ENCODE measurements at places on chromosomes 6 and 20.

DNA sequence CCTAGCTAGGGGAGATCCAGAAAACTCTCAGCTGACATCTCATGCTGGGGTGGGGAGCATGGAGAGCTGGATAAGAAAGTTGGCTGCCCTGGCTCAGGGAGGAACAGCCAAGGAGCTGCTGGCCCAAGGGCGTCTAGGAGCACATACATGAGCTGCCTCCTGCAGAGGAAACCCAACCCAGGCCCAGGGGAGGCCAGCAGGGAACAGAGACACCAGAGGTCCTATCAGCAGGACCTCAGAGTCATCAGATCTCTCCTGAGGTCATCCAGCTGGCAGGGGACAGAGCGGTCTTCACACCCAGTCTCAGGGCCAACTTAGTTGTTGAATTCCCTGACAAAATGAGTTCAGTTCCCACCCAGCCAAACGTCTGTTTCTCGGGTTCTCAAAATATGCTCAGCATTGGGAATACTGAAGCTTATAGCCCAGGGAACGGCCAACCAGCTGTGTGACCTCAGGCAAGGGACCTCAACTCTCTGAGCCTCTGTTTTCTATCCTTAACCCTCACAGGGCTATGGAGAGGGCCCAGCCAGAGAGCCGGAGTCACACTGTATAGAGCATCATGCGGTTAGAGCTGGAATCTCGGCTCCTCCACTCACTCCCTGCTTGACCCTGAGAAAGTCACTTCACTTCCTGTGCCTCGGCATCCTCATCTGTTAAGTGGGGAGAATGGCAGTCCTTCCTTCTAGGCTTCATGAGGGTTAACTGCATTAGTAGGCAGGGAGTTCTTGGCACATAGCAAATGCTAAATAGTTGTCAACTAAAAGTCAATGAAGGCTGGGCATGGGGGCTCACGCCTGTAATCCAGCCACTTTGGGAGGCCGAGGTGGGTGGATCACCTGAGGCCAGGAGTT is 13.8 kb downstream of the ADA start:
- DNase-seq: no peak

GRCh38 chr6:168285456-168285855 is 34.1 kb downstream of the DACT2 start:
- DNase-seq: no peak

GRCh38 chr20:36261389-36262105 is 25.3 kb downstream of the AAR2 start:
- DNase-seq: no peak

DNA sequence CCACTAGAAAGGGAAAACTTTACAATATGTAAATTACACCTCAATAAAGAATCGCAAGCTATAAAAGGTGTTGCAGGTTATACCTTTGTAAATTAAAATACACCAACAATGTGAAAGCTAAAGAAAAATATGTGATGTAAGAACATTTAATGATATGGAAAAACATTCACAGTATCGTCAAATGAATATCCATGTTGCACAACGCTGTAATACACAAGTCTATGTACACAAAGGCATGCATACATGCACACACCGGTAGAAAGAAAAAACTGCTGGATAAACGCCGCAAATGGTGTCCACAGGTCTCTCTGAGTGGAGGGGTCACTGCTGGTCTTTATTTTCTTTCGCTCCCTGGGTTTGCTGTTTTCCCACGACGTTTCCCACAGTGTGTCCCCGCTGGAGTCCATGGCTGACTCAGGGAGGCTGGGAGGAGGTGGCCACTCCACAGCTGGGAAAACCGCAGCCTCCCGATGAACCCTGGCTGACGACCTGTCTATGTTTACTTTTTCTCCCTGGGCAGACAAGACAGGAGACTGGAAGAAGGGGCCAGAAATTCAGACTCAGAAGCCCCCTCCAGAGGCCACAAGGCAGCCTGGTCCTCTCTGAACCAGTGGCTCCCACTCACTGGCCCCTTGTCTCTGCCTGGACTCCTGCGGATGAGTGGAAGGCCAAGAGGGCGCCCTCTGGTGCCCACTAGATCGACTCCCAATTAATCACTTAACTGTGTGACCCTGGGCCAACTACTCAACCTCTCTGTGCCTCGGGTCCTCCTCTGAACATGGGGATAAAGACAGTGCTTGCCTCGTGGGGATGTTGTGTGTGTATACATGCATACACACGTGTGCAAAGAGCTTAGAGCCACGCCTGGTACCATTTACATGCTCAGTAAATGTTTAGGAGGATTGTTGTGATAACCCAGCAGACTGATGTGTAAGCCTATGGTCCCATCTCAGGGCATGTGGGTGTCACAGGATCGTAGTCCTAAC is 12.8 kb upstream of the BPI start:
- DNase-seq: no peak

- DNase-seq: no peak
Observed at GRCh38 chr6:19712012-19712688, 125.0 kb upstream of the ID4 start.

DNA sequence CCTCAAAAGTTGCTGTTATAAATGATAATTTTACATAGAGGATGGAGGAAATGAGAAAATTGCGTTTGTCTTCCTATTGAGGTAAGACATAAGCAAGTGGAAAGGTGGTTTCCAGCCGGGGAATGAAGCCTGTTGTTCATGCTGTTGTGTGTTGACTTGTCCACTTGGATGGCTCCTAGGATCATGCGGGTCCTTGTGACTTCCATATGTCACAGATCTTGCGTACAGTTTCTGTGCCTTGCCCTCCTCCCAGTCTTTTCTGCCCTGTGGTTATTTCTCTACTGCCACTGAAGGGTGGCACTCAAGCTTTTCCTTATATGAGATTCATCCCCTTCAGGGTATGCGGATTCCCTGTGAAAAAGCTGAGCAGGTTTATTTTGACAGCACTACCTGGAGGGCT is 116.6 kb downstream of the CARMIL1 start:
- DNase-seq: no peak

GRCh38 chr6:167148021-167148420 is 9.8 kb downstream of the GPR31 start:
- no peak for DNase-seq

DNA sequence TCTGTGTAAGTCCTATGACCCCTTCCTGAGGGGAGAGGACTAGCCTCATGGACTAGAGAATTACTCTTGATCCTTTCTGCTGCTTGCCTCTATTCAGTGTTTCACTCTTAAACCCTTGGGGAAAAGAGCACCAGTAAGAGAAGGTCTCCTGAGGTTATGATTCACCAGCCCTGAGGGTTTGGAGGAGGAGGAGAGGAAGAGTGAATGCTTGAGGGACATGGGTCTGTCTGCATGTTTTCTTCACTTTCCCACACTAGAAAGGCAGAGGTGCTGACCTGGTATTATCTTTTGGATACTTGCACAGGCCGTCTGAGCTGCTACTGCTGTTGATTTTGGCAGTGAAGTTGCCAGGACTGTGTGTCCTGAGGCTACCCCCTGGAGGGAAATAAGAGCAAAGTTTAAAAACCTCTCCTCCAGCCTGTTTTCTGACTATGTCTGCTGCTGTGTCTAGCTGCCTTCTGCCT is 78.3 kb downstream of the CD109 start:
- DNase-seq: no peak

DNA sequence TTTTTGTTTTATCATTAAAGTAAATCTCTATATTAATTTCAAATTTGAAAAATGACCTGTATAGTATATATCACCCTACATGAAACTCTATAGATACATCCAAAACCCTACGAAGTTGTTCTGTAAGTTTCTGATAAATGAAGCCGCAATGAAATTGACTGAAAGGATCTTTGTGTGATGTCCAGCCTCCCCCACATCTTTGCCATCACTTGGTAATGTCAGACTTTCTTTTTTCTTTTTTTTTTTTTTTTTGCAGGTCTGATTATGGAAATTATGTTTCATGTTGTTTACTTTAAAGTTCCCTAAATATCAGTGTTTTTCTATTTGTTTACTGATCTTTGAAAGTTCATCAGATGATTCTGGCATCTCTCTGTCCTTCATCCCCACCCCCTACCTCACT is 155.6 kb upstream of the CDH4 start:
- no peak for DNase-seq

DNA sequence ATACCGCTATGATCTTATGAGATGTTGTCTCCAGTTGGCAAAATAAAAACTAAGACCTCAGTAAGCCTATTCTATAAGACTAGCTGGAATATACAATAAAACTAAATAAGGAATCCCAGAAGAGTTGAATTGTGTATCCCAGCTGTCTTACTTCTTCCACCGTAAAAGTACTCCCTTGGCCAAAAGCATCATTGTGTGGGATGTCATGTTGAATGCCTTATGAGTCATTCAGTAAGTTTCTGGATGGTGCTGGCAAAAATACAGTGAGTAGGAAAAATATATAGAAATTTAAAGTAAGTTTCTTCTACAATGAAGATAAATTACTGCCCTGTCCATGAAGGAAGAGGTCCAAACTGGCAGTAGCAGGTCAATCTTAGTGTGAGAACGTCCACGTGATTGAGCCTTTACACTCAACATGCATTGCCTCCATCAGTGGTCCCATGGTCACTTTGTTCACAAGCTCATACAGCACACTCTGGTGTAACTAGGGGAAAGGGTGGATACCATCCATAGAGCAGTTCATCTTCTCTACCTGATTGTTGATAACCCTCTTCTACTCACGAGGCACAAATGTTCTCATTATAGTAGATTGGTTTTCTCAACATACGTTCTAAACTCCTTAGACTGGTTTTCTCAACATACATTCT is 13.7 kb upstream of the ZNF318 start:
- DNase-seq: no peak

- no peak for DNase-seq
Observed at GRCh38 chr6:17871189-17871519, 116.3 kb downstream of the KIF13A start.

- DNase-seq: no peak
Observed at GRCh38 chr20:57287007-57287880, 20.8 kb upstream of the BMP7 start.

DNA sequence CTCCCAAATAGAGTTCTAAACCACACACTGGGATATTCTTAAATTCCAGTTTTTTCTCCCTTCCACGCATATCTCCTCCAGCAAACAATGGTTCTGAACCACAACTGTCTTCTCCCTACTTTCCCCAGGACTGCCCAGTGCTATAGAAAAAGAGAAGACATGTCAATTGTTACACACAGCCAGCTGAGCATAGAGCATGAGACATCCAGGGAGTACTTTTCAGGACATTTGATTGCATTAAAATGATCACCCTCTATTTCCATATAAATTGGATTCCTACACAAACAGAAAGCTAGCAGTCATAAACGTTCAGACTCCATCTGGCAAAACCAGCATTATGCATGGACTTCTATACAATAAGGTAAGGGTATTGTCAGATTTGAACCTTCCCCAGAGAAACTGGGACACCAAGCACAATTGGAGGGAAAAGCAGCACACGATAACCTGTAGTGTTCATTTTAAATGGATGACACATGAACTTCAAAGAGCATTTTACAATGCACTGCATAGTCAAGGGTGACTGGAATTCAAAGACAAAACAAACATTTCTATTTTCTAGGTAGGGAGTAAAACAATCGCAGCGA is 93.1 kb upstream of the HEY2 start:
- no peak for DNase-seq

- DNase-seq: peak; percentile 30
Observed at GRCh38 chr6:169800668-169801395, 49.4 kb downstream of the ERMARD start.

DNA sequence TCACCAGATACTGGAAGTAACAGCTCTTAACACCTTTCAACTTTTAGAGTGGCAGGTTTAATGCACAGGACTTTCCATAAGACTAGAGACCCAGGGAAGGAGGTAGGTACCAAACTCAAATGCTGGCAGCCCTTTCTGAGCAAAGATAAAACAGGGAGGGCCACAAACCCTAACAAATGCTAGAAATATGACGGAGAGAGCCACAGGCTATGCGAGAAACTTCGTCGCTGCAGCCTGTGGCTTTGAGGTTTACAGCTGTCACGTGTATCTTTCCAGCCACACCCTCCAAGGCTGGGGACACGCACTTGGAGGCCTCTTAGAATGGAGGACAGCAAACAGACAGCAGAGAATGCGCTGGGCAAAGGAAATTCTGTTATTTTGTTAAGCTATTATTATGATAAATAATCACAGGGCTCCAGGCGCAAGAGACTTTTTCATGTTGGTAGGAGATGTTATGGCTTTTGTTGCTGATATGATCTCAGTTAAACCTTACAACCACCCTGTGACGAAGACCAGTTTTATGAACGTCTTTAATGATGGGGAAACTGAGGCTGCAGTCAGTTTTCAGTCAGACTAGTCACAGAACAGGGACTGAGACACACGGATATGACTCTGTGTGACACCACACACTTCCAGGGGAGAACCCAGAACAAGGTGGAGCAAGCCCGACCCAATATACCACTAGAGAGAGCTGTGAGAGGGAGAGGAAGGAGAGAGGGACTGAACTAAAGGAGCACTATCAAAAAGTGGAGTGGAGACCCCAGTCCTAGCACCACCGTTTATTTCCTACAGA is 2.0 kb downstream of the TRAM2 start:
- DNase-seq: peak; percentile 87

DNA sequence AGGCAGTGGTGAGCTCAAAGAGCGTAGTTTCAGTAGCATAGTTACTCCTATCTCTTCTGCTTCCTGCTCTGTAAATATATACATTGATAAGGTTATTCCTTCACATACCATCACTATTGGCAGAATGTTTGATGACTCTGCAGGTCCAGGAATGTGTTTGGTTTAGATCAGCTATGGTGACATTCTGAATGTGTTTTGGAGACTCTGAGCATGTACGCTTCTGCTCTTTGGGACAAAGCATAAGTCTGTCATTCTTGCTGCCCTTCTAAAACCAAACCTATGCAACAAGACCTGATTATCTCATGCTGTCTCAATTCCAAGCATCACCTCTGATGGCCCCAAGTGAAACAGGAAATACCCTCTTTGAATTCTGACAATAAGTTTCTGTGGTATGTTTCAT is 1074.3 kb downstream of the KIF16B start:
- no peak for DNase-seq

DNA sequence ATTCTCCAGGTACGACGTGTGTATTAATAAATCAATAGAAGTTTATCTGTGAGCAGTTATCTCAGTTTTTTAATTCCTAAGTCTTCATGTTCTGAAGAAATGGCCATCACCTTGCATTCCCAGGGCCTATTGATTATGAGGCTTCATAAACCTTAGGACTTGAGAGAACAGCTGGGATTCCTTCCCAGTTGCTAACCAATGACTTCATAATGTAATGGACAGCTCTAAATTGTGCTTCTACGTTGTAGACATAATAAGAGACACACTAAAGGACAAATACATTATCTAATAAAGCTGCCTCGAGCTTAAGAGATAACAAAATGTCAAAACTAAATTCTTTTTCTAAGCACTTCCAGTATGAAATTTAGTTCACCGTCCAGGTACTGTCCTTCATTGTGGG is 30.6 kb downstream of the TSHZ2 start:
- no peak for DNase-seq

DNA sequence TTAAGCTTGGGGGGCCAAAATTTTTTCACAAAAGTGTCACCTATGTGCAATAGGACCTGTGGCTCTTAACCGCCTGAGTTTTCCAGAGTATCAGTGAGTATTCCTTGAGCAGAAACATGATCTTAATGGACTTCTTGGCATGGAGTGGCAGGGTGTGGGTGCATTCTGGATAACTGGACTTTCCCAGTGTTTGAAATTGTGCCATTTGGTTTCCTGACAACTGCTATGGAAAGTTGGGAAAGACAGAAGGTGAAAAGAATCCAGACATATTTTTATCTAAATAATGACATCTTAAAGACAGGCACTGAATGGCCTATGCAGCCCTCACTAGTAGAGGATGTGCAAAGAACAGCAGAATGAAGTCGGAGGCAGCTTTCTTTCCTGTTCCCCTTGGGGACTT is 34.3 kb upstream of the ADTRP start:
- no peak for DNase-seq

GRCh38 chr6:160791981-160792418 is 90.0 kb downstream of the PLG start:
- DNase-seq: no peak

All from activated CD8-positive, alpha-beta memory T cell treated with anti-CD3 and anti-CD28 coated beads, Interleukin-2, amount 10 ng/mL, durations not matched to agents 7 days and 5 days (primary cell).